ENCODE measurements at places on chromosomes 5 and 9. TPM values are rescaled to one million over a fixed set of nuclear protein-coding genes. Genes with fewer than 3 reads are reported as not detected.

DNA sequence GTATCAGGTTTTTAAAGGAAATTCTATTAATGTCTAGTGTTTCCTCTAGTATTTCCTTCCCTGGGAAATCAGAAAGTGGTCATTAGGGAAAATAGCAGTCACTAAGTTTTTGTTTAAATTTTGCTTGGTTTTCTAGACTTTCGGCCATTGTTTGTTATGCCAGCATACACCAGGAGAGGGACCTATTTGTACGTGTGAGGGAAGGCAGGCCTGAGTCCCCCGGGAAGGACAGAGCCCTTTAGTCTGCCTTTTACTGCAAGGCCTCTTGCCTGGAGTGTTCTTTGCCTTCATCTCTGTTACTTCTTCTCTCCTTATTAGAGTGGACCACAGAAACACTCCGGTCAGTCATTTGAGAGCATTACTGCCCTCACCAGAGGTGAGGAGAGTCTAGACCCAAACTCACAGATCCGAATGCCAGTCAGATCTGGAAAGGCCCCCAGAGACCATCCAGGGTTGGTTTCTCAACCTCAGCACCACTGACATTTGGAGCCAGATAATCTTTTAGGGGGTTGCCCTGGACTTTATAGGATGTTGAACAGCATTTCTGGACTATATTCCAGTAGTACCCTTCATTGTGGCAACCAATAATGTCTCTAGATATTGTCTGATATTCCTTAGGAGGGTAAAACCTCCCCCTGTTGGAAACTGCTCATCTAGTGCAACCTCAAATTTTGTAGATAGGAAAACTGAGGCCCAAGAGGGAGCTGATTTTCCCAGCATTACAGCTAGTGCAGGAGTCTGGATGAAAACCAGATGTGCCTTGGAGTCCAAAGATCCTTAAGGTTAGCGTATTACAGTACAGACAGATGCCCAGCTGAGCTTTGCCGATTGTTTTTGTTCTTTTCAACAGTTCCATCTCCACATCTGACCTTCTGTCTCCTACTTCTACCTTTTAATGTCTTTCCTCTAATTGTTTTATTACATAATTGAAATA, 93.0 kb upstream of the NIPAL4 start:
- DNase-seq, result no peak

- no peak for DNase-seq
Observed at GRCh38 chr5:141633871-141634561, 2.6 kb downstream of the HDAC3 start.

The DRD1 gene
- polyA plus RNA-seq, result not detected

The SKP2 gene
- 10.0 TPM for polyA plus RNA-seq

DNA sequence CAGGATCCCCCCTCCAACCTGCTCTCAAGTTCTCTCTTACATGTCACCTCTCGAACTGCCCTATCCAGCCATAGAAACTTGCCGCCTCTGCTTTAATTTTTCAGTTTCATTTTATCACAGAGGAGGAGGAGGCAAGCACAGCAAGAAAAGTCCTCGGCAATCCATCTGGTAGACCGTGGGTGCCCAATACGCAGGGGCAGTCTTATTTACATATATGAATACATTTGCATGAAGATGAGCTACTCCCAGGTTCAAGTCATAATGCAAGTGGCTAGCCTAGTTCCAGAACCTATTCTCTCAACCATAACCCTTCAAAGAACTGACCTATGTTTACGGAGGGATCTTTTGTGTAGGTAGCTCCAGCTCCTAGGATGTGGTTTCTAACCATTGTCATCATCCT, 223.2 kb upstream of the PANK3 start:
- no peak for DNase-seq

The GABRA6 gene
- not detected for polyA plus RNA-seq

The SPATA31C1 gene
- polyA plus RNA-seq, result 0.13 TPM

All from small intestine (tissue), 16 donors.